ENCODE measurements at places on chromosomes 12 and 14.

- DNase-seq, result no peak
Measured at GRCh38 chr12:104352106-104352713, 48.7 kb downstream of the EID3 start.

- no peak for DNase-seq
Measured at GRCh38 chr12:68003777-68004176, 14.5 kb downstream of the IFNG-AS1 start.

DNA sequence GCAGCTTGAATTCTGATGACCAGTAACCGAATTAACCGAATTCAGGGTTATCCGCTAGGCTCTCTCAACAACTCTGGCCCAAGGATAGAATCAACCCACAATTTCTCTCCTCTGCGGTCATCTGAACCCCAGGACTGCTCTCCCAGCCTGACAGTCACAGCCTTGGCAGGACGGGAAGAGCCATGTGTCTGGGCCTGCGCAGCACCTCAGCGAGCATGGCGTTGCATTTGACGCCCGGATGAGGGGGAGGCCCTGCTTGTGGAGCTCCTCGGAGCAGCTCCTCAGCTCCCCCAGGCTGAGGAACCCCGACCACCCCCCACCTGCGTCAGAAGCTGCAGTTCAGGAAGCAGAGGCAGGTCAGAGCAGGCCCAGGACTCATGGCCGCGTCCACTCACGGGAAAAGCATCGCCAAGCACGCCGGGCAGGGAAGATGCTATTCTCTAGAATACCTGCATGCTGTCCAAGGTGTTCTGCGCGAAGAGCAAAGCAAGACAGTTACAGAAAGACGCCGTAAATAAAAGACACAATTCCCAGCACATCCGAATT, 131.1 kb downstream of the PIWIL1 start:
- no peak for DNase-seq

- no peak for DNase-seq
Measured at GRCh38 chr12:88604646-88605045, 24.4 kb upstream of the KITLG start.

GRCh38 chr12:38904537-38905479, 583 bp downstream of the CPNE8 start:
- DNase-seq, result no peak

- DNase-seq, result no peak
Measured at GRCh38 chr12:53181935-53182334, 1.2 kb upstream of the CSAD start.

GRCh38 chr14:100403105-100403504, 80.0 kb downstream of the SLC25A47 start:
- no peak for DNase-seq

GRCh38 chr12:22242726-22243125, 91.8 kb downstream of the ST8SIA1 start:
- no peak for DNase-seq

DNA sequence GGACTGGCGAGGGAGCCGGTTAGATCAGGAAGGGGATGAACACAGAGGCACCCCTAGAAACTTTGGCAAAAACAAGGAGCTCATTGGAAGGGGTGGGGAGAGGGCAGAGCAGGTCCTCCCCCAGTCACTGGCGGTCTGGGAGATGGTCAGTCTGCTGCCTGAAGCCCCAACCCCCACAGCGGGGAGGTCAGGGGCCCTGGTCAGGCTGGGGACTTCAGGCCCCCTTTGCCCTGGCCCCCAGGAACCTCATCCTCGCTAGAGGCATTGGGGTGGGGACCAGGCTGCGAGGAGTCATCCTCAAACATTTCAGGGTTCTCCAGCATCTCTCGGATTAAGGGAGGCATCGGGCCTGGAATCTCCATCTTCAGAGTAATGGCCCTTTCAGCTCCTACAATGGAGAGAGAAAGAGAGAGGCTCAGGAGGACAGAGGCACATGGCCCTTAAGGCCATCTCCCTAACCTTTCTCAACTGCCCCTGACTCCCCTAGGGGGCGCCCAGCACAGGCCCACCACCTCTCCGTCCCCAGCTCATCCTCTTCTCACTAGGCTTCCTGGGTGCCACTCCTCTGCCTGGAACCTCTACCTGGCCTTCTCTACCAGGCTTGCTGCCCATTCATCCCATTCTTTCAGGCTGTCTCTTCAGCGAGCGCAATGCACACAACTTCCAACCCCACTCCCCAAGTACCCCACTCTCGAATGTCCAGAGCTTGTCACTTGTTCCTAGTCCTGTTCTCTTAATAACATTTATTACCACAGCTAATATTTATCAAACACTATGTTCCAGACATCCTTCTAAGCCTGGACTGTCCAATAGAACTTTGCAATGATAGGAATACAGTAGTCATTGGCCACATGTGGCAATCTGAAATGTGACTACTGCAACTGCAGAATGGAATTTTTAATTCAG, 4.7 kb upstream of the ITGB7 start:
- DNase-seq, result peak; percentile 18

DNA sequence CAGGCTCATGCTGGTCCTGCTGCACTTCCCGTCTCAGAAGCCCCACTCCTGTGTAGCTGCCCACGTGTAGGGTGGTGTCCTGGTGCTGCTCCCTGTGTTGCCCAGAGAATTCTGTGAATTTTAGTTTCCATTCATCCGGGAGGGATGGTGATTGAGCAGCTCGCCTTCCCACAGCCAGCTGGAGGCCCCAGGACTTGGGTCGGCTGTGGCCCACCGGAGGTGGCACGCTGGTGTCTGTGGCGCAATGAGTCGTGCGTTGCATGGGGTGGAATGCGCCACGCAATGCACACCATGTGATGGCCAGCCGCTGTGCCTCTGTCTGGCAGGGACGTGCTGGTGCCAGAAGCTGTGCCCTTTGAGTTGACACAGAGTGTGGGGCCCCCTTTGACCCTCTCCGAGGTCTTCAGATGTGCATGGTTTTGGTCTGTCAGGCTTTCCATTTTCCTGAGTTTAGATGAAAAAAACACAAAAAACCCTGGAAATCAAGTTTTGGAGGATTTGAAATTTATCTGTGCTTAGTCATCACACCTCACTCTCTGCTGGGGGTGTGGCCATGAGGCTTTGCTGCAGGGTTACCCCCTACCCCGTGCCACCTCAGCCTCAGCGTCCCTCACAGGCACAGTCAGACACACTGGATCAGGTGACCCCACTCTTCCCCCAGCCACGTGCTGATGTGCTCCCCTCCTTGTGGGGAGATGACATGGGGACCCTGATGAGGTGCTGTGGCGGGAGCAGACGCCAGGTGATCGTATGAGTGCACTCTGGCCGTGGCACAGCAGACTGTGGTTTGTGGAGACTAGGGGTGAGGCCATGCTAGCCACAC, 64.6 kb downstream of the EP400 start:
- DNase-seq, result no peak

GRCh38 chr12:53100466-53101151, 2.7 kb upstream of the SOAT2 start:
- DNase-seq, result no peak

GRCh38 chr12:121465921-121466793, 66.2 kb downstream of the RNF34 start:
- DNase-seq, result peak; percentile 67

GRCh38 chr12:47234576-47235141, 154.9 kb upstream of the AMIGO2 start:
- DNase-seq, result no peak

DNA sequence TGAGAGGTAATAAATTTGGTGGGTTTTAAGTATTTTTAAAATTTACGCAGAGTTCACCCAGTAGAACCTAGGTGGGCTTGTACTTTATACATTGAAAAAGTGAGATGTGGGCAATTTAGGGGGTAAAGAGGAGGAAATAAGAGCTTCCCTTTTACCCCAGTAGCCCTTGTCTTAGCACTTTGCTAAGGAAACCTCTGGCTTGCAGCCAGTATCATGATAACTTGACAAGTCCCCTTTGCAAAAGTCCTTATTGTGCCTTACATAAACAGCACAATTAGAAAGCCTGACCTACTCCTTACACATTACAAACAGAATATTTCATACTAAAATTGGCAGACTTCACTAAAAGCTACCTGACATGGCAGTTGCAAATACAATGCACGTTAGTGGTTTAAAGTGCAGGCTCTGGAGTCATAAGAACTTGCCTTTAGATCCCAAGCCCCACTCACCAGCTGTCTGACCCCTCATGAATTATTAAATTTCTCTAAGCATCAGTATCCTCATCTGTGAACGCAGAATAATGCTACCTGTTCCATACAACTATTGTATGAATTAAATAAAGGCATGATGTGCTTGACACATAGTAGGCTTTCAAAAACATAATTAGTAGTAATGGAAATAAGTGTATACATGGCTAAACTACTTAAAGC, 53.2 kb upstream of the NELL2 start:
- DNase-seq, result no peak

- no peak for DNase-seq
Measured at GRCh38 chr12:50021031-50021430, 4.3 kb downstream of the RACGAP1 start.

DNA sequence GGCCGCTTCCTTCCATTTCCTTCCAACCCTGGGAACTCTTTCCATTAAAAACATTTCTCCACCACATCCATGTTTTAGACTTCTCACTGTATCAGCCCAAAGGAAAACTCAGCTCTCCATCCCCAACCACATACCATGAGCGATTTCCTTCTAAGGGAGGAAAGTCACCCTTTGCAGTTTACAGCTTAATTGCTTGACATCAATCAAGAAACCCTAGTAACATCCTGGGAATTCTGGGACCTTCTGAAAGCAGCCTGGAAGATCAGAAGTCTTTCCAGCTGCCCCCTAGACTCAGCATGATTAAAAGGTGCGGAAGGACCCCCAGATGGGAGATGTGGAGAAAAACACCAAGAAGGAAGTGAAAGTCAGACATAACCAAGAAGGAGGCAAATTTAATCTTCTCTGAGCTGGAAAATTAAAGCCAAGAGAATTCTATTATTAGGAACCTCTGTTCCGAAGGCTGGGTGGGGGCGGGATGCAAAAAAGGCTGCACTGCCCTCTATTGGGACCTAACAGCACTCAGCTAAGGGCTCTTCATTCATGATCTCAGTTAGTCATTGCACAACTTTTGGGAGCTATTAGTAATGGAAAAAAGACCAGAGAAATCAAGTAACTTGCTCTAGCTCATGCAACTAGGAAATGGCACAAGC, 73.3 kb upstream of the PLXNC1 start:
- peak; percentile 34 for DNase-seq

DNA sequence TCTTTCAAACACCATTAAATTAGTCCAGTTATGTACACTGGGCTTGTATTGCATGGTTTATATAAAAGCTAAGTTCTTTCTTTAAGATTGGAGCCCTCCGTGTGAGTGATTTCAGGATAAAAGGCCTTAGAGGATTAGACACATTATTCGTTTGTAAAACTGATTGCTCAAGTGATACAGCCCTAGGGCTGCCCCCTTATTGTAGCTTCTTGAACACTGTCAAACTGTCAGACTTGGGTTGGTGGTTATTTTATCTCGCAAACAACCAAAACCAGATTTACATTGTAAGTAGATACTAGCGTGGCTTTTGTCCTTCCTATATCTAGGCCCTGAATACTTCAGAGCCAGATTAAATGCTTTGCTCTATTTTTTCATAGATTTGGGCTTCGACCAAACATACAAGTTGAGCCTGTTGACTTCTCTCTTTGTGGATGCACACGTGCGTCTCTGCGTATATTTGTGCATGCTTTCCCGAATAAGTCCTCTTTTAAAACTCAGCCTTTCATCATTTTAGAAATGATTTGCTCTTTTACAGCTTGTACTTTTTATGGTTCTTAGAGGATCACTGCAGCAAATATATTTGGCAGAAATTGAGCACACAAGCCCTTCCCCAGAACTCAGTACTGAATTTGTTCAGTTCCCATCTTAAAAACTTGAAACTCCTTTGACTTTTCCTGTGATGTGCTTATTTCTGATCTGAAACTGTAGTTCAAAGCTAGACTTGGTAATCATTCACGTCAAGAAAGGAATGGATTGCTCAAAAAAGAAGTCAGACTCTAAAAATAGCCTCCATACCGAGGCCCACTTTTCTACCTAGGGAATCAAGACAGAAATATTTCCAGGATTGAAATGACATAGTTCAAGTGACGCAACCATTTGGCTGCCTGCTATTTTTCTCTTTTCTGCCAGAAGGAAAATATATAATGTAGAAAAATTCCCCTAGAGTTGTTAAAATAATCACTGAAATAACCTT, 129.5 kb downstream of the ETV6 start:
- DNase-seq, result no peak

GRCh38 chr14:101322223-101322622, 239.1 kb upstream of the DIO3 start:
- DNase-seq, result no peak

DNA sequence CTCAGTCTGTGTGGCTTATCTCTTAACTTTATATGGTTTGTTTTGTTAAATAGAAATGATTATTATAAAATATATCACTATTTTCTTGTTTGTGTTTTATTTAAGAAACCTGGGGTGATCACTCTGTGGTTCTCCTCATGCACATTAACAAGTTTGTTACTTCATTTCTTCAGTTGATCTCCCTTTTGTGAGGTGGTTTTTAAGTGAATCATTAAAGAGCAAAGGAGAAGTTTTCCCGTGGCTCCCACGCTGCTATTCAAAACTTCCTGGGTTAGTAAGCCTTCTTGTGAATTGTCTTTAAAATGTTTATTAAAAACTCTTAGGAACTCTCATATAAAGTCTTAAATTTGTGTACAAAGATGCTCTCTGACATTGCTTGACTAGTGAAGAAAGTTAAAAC, 11.8 kb downstream of the ADIPOR2 start:
- DNase-seq, result no peak

- DNase-seq, result no peak
Measured at GRCh38 chr12:100681074-100681473, 107.6 kb downstream of the GAS2L3 start.

- DNase-seq, result no peak
Measured at GRCh38 chr12:30974746-30975500, 48.4 kb downstream of the TSPAN11 start.

DNA sequence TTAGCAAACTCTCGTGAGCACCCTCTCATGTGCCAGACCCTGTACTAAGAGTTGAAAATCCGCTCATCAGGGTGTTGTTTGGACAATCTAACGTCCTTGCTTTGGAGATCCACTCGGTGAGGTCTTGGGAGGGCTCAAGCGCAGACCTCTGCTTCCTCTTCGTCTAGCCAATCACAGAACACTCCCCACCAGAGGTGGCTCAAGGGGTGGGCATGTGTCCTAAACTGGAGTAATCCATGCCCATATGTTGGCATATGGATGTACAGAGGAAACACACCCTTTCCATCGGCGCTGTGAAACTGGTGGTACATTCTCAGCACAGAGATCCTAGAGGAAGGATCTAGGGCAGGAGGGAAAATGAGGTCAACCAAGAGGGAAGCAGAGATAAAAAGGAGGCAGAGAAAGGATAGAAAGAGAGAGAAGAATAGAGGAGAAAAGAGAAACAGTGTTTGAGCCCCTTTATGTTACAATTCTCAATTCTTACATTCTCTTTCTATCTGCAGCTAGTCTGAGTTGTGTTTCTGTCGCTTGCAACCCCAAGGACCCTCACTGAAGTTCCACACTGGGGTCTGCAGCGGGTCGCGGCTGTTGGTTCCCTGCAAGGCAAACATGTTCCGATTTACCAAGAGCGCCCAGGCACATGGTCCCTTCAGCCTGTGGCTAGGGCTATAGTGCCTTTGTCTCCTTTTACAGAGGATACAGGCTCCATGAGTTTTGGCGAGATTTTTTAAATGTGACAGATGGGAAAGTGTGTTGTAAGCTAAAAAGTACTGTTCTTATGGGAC, 40.5 kb downstream of the DLK1 start:
- no peak for DNase-seq

GRCh38 chr14:91149462-91149861, 35.6 kb downstream of the DGLUCY start:
- DNase-seq, result no peak

Data from AML-193 (cell line).